ENCODE measurements at places on chromosomes 7 and 10.

DNA sequence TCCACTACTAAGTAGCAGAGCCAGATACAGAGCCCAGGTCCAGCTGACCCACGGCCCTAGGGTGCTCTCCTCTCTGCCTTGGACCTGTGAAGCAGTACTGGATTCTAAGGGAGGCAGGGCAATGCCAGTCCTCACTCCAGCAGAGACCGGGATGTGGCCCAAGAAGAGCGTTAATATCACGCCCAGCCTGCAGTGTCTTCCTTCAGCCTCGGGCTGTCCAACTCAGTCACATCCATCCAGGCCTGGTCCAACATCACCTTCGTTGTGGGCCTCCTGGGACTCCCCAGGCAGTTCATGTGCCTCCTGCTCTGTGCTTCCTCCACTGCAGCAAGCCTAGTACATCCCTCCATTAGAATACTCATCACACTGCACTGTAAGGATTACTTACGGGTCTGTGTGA lies 114.5 kb downstream of the GRID1 start:
- DNase-seq, result no peak

DNA sequence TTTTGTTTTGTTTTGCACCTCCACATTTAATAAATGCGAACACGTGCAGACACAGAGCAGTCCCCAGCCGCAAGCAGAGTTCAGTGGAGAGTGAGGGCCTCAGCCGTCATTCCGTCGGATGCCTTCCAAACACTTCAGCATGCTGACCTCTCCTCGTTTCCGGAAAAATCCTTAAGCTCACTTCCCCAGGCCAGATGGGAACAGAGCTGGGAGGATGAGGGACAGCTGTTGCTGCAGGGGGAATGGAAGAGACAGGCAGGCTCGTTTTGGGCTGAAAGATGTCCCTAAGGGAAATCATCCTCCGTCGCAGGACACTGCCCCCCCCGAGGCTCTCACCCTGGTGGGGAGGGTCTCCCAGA lies 17.2 kb upstream of the FGFR2 start:
- no peak for DNase-seq

- DNase-seq, result no peak
Measured at GRCh38 chr7:158910254-158911053, 54.1 kb downstream of the DYNC2I1 start.

GRCh38 chr10:15901889-15902288 lies 41.6 kb upstream of the MINDY3 start:
- DNase-seq, result no peak

GRCh38 chr7:12031186-12031585 lies 179.9 kb upstream of the TMEM106B start:
- DNase-seq, result no peak

DNA sequence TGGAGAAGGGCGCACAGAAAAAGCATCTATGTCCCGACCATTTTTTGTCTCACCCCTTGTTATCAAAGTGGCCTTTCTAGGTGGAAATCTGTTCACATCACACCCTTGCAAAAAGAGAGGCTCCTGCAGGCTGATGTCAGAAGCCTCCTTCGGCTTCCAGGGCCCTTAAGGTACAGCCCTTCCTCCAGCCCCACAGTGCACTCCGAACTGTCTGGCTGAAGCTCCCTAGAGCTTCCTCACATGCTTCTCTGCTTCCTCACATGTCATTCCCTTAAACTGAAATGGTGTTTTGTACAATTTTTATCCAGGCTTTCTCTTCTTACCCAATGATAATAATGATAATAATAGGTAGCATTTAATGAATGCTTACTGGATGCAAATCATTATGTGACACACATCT lies 210.3 kb downstream of the INHBA start:
- no peak for DNase-seq

DNA sequence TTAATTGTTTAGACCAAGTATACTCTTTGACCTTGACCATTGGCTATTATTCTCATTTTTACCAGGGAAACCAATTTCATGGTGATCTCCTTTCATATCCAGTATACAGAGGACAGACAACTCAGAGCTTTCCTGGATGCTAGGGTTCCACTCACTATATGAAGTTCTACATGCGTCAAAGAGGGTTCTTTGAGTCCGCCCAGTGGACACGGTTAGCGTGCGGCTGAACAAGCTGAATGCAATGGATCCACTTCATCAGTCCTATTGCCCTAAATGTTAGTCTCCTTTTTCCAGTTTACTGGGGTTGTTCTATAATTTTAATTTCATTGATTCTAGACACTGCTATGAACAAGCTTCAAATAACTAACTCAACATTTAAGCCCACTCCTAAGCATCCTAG lies 162.4 kb upstream of the PCLO start:
- DNase-seq, result no peak

DNA sequence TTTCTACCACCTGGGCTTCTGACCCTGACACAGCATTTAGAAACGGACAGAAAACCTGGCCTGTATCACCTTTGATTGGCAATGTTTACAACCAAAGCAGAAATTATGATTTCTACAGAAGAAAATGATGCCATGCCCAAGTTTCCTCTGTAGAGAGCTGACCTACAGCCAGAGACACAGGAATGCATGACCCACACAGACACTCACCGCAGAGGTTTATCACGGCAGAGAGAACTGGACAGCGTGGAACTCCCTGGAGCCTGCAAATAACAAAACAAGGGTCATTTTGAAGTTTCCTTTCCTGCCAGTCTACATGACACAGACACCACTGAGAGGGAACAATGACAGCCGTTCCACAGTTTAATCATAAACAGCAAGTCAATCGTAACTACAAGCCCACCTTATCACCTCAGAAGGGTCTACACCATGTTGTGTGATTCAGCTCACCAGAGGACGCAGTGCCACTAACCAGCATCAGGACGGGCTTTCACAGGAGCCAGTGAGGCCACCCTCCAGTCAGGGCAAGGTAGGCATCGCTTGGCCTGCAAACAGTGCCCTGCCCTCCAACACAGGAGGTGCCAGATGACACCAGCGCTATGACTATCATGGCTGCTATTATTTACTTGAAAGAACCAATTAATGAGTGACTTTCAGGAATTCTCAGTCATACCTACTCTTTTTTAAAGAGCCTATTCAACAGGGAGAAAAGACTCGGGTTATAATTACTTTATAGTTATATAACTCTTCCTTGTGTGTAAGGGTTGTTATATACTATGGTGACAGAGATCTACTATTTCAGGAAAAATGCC lies 139.9 kb downstream of the TNS3 start:
- DNase-seq, result no peak

DNA sequence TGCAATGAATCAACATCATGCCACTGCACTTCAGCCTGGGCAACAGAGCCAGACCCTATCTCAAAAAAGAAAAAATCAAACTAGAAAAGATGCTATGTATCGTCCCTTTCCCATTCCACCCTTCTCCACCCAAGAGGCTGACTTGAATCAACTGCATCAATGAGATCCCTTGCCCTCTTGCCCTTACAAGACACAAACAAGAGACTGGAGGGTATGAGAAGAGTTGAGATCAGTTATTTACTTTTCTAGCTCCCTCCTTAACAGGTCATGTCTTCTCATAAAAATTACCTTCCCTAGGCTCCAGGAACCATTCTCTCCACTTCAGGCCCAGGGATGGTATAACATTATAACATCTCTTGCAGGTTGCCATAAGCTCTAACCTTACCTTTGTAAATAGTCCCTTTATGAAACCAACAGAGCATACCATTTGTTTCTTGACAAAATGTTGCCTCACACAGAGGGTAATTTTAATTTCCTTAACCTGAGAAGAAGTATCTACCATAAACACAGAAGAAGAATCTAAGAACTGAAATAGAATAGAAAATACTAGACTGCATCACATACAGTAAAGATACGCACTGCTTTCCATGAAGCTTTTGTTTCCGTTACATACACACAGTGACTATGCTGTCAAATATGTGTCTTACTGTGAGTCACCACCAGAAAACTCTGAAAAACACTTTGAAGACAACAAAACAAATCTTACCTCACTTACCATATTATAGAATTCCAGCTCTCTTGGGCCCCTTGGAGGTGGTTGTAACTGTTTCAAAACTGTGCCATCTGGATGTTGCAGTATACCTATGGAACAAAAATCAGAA lies 30.5 kb downstream of the IPMK start:
- DNase-seq, result no peak

DNA sequence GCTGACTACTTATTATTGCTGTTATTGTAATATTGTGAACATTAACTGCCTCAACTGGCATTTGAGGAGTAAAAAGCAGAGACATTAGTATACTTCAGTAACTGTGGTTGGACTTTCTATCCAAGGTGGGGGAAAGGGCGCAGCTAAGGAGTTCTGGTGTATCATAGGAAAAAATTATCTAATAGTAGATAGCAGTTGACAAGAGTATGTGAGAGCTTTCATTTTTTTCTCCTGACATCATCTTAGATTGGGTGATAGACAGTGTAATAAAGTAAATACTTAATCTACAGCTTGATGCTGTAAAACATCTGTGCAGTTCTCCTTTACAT lies 68.9 kb downstream of the PHTF2 start:
- no peak for DNase-seq

- DNase-seq, result no peak
Measured at GRCh38 chr7:131943646-131944045, 387.2 kb upstream of the PODXL start.

DNA sequence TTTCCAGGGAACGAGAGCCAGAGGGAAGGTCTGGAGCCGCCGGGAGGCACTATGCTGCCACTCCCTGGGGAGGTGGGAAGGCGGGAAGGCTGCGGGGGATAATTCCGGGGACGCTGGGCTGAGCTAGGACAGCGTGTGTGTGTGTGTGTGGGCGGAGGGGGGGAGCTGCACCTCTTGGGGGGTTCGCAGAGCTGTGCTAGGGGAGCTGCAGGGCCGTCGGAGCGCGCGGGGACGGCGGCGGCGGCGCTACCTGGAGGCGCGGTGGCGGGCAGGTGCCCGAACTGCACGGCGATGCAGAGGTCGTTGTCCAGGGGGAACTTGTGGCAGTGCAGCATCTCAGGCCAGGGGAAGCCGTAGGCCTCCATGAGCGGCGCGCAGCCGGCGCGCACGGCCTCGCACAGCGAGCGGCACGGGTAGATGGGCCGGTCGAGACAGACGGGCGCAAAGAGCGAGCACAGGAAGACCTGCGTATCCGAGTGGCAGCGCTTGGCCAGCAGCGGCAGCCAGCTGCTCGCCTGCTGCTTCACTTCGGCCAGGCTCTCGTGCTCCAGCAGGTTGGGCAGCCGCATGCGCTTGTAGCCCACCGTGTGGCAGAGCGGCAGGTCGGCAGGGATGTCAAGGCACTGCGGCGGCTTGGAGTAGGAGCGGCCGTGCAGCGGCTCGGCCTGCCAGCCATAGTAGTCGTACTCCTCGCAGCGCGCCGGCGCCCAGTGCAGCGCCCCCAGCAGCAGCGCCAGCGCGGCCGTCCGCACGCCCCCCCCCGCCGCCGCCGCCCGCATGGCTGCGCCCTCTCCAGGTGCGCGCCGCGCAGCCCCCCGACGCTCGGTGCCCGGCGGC lies 526 bp downstream of the SFRP5 start:
- no peak for DNase-seq

DNA sequence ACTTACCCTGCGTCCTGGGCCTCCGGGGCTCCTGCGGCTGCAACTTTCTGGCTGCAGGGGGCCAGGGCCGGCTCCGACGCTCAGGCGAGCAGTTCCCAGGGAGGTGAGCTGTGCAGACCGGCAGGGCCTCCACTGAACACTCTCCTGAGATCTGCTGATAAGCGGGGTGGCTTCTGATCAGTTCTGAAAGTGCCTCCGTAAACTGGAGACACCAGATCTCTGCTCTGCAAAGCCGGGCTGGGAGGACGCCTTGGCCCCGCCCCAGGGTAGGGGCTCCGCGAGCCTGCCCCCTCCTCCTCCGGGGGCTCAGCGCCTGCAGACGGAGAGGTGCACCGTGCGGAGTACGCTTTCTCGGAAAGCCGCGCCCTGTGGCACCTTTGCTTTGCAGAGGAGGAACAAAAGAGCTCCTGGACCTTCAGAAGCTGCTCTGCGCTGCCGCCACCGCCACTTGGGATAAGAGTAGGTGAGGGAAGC lies 141.3 kb upstream of the VKORC1L1 start:
- DNase-seq, result no peak

DNA sequence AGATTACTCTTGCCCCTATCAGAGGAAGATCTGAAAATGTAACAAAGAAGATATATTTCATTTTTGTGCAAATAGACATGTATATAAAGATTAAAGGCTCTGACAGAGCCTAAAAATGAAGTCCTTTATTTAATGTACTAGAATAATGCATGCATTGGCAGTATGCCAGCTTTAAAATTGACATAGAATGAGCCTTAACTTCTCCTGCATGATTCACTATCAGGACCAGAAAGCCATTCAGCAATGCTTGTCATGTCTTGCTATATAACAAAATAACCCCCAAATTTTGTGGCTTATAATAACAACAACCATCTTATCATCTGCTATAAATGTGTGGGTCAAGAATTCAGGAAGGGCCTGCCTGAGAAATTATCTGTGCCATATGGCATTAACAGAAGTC lies 411.9 kb downstream of the GRM8 start:
- DNase-seq, result no peak

- DNase-seq, result no peak
Measured at GRCh38 chr7:452226-452751, 67.4 kb downstream of the PDGFA start.

DNA sequence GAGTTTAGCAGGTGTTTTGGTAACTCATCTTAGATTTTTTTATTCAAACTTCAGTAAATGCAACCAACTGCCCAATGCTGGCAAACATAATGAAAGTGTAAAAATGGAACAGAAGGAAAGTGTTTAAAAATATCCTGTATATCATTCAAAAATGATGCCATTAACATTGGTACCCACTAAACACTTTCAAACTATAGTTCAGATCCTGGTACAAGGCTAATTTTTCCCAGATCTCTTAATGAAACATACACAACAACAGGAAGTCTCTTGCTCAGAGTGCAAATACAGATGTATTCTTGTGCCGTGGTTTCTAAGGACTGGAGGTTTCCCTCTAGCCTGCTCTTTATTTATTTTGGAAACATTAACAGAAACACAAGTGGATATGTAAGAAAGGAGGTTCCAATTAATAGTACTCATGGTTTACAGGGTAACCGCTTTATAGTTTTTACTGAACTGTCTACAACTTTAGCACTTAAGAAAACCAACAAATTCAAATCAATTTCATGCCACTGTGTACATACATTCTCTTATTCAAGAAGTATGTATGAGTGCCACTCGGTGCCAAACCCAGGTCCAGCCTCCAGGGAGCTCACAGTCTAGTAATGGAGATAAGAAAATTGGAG lies 176.0 kb upstream of the AKR1E2 start:
- no peak for DNase-seq
